ENCODE measurements at places on chromosomes 16 and 17. TPM values are rescaled to one million over a fixed set of nuclear protein-coding genes. Genes with fewer than 3 reads are reported as not detected.

NOTUM gene
- total RNA-seq, result not detected

DNA sequence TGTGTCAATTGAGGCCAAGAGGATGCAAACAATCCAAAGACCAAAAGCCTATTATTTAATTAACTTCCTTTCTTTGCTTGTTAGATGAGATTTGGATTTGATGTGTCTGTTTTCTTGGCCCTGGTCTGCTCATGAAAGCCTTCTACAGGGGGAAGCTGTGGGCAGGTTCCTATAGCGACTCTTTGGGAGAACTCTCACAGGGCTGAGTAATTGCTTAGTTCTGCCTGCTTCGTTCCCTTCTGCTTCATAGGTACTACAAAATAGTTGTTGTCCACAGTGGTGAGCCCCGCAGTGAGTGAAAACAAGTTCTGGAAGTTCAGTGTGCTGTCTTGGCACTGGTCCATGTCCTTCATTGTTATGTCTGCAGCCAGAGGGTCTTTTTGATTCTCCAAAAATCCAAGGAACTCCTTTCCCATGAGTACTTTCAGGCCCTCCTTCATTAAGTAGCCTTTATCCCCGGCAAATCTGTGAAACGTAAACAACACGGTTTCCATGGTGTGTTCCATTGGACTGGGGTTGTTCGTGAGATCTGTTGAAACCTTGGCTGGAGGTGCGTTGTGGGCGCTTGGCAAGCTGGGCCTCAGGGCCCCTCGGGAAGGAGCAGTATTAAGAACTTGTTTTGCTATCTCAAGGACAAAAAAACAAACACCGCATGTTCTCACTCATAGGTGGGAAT is 30.0 kb upstream of the ANKRD40CL start:
- no peak overlapping the region for H3K4me3 ChIP-seq
- no peak for DNase-seq
- no peaks in the 10 kb centered on the region for H3K36me3 ChIP-seq
- H3K4me1 ChIP-seq, result no peaks in the 10 kb centered on the region
- H3K27me3 ChIP-seq, result no peaks in the 10 kb centered on the region
- H3K27ac ChIP-seq, result no peak overlapping the region

FOXL1 gene
- not detected for total RNA-seq

GRCh38 chr16:54070789-54071343 is 215.7 kb downstream of the IRX3 start:
- H3K27ac ChIP-seq, result no peak overlapping the region
- H3K36me3 ChIP-seq, result peaks cover 6% of the 10 kb centered on the region
- H3K4me3 ChIP-seq, result no peak overlapping the region
- no peak for DNase-seq
- no peaks in the 10 kb centered on the region for H3K27me3 ChIP-seq

GRCh38 chr16:19232988-19233387 is 52.5 kb upstream of the CLEC19A start:
- no peak overlapping the region for H3K27ac ChIP-seq
- H3K4me1 ChIP-seq, result no peaks in the 10 kb centered on the region
- H3K27me3 ChIP-seq, result no peaks in the 10 kb centered on the region
- H3K36me3 ChIP-seq, result no peaks in the 10 kb centered on the region
- H3K4me3 ChIP-seq, result no peak overlapping the region
- no peak for DNase-seq

GUCY2D gene
- total RNA-seq, result 0.07 TPM

DNA sequence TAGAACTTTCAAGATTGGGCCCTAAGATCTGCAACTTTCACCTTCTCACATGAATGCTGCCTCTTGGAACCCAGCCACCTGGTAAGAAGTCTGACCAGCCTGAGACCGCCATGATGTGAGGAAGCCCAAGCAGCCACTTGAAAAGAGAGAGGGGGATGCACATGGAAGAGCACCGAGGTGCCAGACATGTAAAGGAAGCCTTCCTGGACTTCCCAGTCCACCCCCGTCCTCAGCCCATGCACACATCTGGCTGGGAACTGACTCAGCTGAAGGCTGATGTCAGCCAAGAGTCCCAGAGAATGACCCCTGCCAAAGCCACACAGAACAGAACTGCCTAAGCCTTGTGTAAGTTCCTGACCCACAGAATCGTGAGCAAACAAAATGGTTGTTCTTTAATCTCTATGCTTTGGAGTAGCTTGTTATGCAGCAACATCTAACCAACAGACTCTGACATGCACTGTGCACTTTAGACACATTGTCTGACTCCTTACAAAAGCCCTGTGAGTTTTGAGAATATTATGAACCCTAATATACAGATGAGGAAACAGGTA is 86.7 kb downstream of the RMI2 start:
- H3K27ac ChIP-seq, result no peak overlapping the region
- H3K4me1 ChIP-seq, result no peaks in the 10 kb centered on the region
- H3K36me3 ChIP-seq, result no peaks in the 10 kb centered on the region
- peaks cover 16% of the 10 kb centered on the region for H3K27me3 ChIP-seq
- DNase-seq, result peak; percentile 11

KRT28 gene
- not detected for total RNA-seq

DNA sequence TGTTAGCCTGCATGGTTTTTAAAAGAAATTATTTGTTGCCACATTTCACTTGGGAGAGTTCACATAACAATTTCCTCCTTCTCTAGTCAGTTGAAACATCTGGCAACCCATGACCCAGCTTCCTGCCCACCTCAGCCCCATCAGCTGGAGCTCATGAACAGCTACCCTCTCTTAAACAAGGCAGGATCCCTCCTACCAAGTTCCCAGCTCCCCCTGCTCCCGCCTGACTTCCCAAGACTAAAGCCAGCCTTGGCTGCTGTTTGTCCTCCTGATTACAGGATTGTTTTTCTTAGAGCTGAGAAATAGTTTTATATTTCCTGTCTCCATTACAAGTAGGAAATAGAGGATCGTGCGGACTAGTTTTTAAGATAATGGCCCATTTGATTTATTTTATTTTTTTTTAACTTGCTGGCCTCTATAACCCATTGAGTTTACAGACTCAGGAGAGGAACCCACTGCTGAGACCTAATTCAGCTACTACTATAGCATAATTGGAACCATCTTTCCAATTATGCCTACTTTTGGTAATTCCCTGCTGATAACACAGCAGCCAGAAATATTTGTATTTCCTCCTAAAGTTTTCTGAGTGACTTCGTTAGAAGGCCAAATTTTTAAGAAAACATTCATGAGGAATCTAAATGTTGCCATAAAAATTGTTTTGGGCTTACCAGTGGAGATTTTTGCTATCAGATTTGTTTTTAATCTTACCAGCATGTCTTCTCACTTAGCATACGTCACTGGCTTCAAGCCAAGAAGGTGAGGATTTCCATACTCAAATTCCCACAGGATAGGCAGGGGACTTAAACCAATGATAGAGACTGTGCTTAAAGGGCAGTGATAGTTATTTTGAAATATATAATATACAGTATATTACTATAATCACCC is 90.0 kb downstream of the ELAC2 start:
- H3K4me3 ChIP-seq, result no peak overlapping the region
- no peak for DNase-seq
- H3K4me1 ChIP-seq, result no peaks in the 10 kb centered on the region
- H3K27me3 ChIP-seq, result no peaks in the 10 kb centered on the region

- H3K27ac ChIP-seq, result no peak overlapping the region
- no peaks in the 10 kb centered on the region for H3K4me1 ChIP-seq
- H3K36me3 ChIP-seq, result no peaks in the 10 kb centered on the region
- no peak overlapping the region for H3K4me3 ChIP-seq
- DNase-seq, result no peak
Measured at GRCh38 chr16:50861451-50861850, 119.6 kb downstream of the CYLD start.

DNA sequence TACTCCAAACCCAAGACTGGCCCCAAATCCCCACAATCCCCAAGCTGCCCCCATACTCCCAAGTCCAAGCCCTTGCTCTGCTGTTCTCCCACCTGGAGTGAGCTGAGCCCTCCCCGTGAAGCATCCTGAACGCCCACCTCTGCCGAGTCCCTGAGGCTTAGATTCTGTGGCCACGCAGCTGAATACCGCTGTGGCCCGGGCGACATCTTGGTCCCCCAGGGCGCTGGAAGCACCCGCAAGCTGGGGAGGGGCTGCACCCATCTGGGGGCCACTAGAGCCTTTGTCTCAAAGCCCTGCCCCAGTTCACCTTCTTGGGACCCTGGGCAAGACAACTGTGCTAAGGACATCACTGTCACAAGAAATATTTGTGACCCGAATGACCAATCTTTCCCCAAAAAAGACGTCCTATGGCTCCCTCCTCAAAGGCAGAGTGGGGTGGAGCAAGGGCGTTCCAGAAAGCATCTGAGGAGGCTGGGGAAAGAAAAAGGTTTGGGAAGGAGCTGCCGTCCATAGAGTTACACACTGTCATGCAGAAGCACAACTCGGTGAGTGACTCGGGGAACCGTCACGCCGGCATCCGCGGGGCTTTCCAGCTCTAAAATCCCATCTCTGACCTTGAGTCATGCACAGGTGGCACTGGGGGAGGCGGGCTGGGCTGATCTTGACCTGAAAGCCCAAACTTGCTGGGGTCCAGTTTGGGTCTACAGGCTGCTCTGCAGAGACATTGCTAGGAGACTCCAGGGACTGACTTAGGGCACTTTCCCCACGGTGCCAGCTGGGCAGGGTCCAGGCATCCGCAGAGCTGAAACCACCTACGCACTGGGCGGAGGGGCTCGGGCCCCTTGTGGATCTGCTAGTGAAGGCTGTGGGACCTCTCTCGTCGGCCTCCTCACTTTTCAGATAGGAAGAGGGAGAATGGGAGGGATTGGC is 6.6 kb downstream of the PTX4 start:
- H3K4me3 ChIP-seq, result no peak overlapping the region
- H3K4me1 ChIP-seq, result peaks cover 40% of the 10 kb centered on the region
- peak; percentile 65 for DNase-seq
- H3K27ac ChIP-seq, result no peak overlapping the region
- no peaks in the 10 kb centered on the region for H3K27me3 ChIP-seq
- no peaks in the 10 kb centered on the region for H3K36me3 ChIP-seq

AFMID gene
- total RNA-seq, result 19.3 TPM

DNA sequence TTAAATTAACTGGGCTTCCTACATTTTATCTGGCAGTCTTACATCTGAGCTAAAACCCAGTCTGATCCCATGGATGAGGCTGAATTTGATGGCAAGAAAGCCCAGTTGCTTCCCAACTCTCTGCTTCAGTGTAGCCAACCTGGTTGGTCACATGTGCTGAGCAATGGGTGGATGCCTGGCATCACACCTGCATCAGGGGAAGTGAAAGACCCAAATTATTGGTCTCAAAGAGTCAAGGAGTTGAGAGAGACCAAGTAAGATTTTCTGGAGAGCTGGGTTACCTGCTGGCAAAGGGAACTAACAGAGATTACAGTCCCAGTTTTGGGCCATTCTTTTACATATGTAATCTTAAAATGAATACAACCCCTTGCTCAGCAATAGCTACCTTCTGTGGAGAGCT is 38.8 kb downstream of the RGS9 start:
- no peaks in the 10 kb centered on the region for H3K36me3 ChIP-seq
- peaks cover 56% of the 10 kb centered on the region for H3K4me1 ChIP-seq
- H3K27ac ChIP-seq, result no peak overlapping the region
- no peak overlapping the region for H3K4me3 ChIP-seq

DNA sequence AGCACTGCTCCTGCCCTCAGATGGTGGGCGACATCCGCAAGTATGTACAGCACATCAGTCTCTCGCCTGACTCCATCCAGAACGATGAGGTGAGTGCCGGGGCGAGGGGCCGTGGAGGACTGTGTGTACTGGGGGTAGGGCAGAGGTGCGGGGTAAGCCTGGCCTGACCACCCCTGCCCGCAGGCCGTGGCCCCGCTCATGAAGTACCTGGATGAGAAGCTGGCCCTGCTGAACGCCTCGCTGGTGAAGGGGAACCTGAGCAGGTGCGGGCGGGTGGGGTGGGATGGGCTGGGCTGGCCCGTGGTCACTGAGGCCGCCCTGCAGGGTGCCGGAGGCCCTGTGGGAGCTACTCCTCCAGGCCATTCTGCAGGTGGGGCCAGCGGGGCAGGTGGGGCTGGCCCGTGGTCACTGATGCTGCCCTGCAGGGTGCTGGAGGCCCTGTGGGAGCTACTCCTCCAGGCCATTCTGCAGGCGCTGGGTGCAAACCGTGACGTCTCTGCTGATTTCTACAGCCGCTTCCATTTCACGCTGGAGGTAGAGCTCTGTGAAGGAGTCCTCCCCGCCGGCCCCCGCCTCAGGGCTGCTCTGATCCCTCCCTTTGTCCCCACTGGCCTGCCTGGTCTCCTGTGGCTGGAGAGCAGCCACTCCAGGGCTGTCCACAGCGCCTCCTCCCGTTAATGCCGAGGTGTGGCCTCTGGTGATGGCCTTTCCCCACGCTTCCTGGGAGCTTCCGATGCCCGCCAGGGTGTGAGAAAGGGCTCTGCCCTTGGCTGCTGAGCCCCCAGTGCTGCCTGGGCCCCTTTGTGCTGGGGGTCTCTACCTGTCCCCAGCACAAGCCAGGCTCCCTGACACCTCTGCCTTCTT is 5.0 kb downstream of the TSR3 start:
- DNase-seq, result no peak
- peaks cover 36% of the 10 kb centered on the region for H3K36me3 ChIP-seq
- no peaks in the 10 kb centered on the region for H3K27me3 ChIP-seq

DNA sequence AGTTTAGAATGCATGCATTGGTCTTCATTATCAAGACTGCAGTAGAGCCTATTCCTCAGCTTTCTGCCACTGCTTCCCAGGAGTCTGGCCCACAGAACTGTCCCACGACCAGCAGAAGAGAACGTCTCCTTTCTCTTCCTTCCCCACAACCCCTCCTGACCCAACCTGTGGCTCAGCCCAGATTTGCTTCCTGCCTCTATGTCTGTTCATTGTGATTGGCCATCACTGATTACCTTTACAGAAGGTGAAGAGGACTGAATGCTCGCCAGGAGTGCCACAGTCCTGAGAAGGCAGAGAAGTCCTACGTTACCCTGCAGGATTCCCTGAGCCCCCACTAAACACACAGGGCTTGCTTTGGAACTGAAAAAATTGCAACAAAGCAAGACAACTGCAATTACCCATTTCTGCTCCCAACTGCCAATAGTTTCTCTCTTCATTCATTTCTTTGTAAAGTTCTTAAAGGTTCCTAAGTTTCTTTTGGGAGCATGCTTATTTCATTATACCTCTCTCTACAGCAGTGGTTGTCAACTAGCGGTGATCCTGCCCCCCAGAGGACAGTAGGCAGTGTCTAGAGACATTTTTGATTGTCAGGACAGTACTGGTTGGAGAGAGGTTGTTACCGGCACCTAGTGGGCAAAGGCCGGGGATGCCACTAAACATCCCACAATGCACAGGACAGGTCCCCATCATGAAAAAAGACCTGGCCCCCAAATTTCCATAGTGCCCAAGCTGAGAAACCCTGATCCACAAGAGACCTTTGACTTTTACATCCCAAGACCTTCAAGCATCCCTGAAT is 4.5 kb upstream of the NAT9 start:
- H3K4me1 ChIP-seq, result peaks cover 76% of the 10 kb centered on the region
- no peak for DNase-seq
- no peaks in the 10 kb centered on the region for H3K27me3 ChIP-seq
- no peaks in the 10 kb centered on the region for H3K36me3 ChIP-seq
- no peak overlapping the region for H3K4me3 ChIP-seq

GRCh38 chr16:14354561-14355351 is 275.3 kb downstream of the PARN start:
- H3K4me3 ChIP-seq, result peak overlapping the region; percentile 34
- H3K4me1 ChIP-seq, result peaks cover 14% of the 10 kb centered on the region
- no peaks in the 10 kb centered on the region for H3K27me3 ChIP-seq
- no peak for DNase-seq

GRCh38 chr16:66383551-66383950 is 17.1 kb downstream of the CDH5 start:
- H3K4me3 ChIP-seq, result no peak overlapping the region
- peak; percentile 63 for DNase-seq
- peaks cover 8% of the 10 kb centered on the region for H3K4me1 ChIP-seq
- H3K36me3 ChIP-seq, result no peaks in the 10 kb centered on the region
- H3K27ac ChIP-seq, result no peak overlapping the region
- no peaks in the 10 kb centered on the region for H3K27me3 ChIP-seq

GRCh38 chr17:63819131-63819530 is 8.1 kb upstream of the PSMC5 start:
- H3K36me3 ChIP-seq, result peaks cover 97% of the 10 kb centered on the region
- peaks cover 23% of the 10 kb centered on the region for H3K4me1 ChIP-seq
- no peak for DNase-seq
- peak overlapping the region; percentile 16 for H3K27ac ChIP-seq

CIBAR2 gene
- total RNA-seq, result 1.5 TPM
